ENCODE measurements at places on chromosomes 6 and 20. TPM values are rescaled to one million over a fixed set of nuclear protein-coding genes. Genes with fewer than 3 reads are reported as not detected.

Gene UBD
- not detected for total RNA-seq

Gene DLL1
- total RNA-seq: 18.8 TPM

Gene EEF1A2
- total RNA-seq: not detected

Gene AAR2
- 20.1 TPM for total RNA-seq

Gene TMEM14A
- 37.2 TPM for total RNA-seq

Gene TOX2
- total RNA-seq: 0.14 TPM

Gene CCDC170
- total RNA-seq: 0.41 TPM

Gene PRDM1
- total RNA-seq: 19.6 TPM

Gene RIOK1
- 23.5 TPM for total RNA-seq

Gene LAMA5
- total RNA-seq: 72.6 TPM

Gene LRRN4
- 3.1 TPM for total RNA-seq

Gene BPI
- total RNA-seq: not detected

Gene SLC22A16
- total RNA-seq: not detected

Gene SLC22A7
- not detected for total RNA-seq

Gene ZFP64
- 39.6 TPM for total RNA-seq

Gene CCM2L
- total RNA-seq: not detected

Gene MROH8
- 0.35 TPM for total RNA-seq

Gene PTCRA
- not detected for total RNA-seq

Gene TUBB2A
- total RNA-seq: 34.6 TPM

Gene TSHZ2
- total RNA-seq: 1.3 TPM

Gene ADGRF5
- total RNA-seq: 0.03 TPM

Gene HAO1
- total RNA-seq: not detected

Gene EGFL8
- total RNA-seq: 3.8 TPM

Gene PSORS1C1
- total RNA-seq: 7.4 TPM

Gene GPR6
- total RNA-seq: not detected

Gene TRIM40
- not detected for total RNA-seq

Gene LIN28B
- total RNA-seq: not detected

Gene TRIM15
- total RNA-seq: not detected

Gene EYA2
- total RNA-seq: not detected

Gene ASIP
- total RNA-seq: not detected

Gene BTN3A1
- 9.5 TPM for total RNA-seq

Gene SLC17A9
- total RNA-seq: 0.34 TPM

Gene ANGPT4
- total RNA-seq: not detected

Gene HDGFL1
- total RNA-seq: not detected

Gene GRM1
- not detected for total RNA-seq
